ENCODE measurements at places on chromosomes 5 and 9.

- no peak for DNase-seq
These were observed 50.9 kb downstream of the MEGF9 start for GRCh38 chr9:120663380-120663779.

- DNase-seq, result no peak
These were observed 167.9 kb upstream of the PANK3 start for GRCh38 chr5:168746893-168747640.

DNA sequence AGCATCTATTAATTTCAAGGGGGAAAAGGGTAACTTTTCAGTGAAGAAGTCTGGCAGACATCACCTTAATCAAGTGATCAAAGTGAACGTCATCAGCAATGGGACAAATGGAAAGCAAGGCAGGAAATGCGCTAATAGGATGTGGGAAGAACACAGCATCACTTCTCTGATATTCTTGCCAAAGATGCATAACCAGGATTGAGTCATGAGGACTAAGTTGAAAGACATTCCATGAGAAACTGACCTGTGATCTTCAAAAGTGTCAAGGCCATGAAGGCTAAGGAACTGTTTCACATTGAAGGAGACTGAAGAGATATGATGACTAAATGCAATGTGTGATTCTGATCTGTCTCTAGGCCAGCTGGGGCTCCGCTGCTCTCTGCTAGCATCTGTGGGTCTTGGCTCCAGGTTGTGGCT lies 92.9 kb downstream of the NDFIP1 start:
- DNase-seq, result no peak

DNA sequence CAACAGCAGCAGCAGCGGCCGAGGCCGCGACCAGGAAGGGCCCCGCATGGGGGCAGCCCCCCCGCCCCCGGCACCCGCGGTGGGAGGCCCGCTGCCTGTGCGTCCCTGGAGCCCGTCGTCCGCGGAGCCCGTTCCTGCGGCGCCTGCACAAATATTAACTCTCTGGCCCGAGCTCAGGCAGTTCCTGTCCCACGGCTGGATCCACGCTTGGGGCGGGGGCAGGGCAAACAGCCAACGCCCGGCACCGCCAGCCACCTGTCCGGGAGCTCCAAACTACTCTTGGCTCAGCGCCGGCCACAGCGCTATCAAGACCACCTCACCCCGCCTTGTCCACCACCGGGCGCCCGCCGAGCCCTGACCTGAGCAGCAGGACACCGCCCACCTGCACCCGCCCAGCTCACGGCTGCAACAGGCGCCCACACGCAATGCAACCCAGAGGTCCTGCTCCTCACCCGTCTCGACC lies at the start of gene LRRC26:
Gene LRRC26, minus strand, starts transcription at position 156 of the 463 bp plus-strand sequence. Its CDS starts 108 bp downstream, at position 48.
- no peak for DNase-seq

- no peak for DNase-seq
These were observed 3.6 kb upstream of the PSMD5 start for GRCh38 chr9:120846251-120846889.

DNA sequence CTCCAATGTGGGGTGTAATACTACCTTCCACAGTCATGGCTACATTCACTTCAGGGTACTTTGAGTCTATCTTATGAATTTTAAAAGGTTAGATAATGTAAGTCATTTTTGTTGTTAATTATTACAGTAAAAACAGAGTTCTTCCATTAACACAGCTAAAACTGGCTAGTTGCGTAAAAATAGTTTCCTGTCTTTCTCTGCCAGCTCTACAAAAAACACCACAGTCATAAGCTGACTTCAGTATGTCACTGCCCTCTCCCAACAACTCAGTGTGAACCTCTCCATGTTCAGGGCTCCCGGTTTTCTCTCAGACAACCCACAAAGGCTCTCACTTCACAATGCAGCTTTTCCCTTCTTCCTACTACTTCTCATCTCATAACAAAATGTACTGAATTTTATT lies 84.8 kb upstream of the ITGA1 start:
- DNase-seq, result no peak

- DNase-seq, result no peak
These were observed 292.6 kb upstream of the DAB2 start for GRCh38 chr5:39717176-39717897.

- DNase-seq, result no peak
These were observed 11.3 kb downstream of the WWC1 start for GRCh38 chr5:168302785-168303184.

DNA sequence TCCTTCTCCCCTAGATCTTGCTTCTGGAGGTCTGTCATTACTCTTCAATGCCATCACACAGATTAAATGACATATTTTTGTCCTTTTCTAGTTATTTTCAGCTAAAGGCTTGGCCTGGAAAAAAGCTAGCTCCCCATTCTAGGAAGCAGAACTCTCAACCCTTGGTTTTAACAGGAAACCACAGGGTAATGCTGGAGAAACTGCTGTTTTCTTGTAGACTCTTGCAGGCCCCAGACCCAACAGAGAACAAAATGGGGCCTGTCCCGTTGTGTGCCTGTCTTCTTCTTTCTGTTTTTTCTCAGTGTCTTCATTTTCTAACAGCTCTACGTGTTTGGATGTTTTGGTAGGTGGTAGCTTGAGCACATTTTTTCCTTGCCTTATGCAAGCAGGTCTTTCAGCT lies 21.5 kb downstream of the DCANP1 start:
- DNase-seq, result no peak

GRCh38 chr9:136720898-136721338 lies 8.5 kb downstream of the DIPK1B start:
- DNase-seq, result no peak

Measured in C1 segment of cervical spinal cord (tissue), 14 donors.